CD4-positive, alpha-beta T cell treated with Interleukin-2 at 100 ng/mL for 4 hours (primary cell): ENCODE measurements at places on chromosomes 2 and 18.

GRCh38 chr2:52934323-52934898 is 833.2 kb upstream of the CHAC2 start:
- no peak for DNase-seq

GRCh38 chr18:9285604-9286003 is 49.0 kb upstream of the TWSG1 start:
- no peak for DNase-seq

DNA sequence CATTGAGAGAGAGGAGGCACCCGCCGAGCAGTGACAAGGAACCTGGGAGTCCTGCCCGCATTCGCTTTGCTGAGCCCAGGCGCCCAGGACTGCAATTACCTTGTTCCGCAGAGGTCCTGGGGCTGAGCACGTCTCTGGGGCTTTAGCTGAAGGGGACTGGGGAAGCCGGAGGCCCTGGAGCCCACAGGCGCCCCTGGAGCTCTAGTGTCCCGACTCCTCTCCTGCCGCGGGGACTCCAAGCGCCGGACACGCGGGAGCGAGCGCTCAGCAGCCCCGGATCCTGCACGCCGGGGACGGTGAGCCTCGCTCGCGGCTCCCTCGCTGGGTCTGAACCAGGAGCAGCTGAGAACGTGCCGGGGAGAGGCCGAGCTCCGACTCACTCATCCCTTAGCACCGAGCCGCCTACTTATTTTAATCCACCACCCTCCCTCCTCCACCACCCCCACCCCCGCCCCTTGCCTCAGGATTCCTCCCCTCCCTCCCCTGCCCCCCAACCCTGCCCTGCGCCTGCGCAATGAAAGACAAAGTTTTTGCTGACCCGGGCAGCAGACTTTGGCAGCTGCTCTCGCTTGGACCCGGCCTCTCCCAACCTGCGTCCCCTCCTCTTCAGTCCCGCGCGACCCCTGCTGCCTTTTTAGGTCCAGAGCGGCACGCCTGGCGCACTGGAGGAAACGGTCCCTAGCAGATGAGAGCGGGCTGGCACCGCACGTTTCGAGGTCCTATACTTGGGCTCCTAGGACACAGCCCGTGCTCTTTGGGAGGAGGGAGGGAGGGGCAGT is at the start of gene OSR1:
Gene OSR1, minus strand, starts transcription at position 382 of the 779 bp plus-strand sequence. CDS start 4,818 bp downstream, outside the sequence.
- no peak for DNase-seq

GRCh38 chr2:209976698-209977385 is 25.6 kb upstream of the RPE start:
- no peak for DNase-seq
